ENCODE measurements at places on chromosomes 3 and 15.

DNA sequence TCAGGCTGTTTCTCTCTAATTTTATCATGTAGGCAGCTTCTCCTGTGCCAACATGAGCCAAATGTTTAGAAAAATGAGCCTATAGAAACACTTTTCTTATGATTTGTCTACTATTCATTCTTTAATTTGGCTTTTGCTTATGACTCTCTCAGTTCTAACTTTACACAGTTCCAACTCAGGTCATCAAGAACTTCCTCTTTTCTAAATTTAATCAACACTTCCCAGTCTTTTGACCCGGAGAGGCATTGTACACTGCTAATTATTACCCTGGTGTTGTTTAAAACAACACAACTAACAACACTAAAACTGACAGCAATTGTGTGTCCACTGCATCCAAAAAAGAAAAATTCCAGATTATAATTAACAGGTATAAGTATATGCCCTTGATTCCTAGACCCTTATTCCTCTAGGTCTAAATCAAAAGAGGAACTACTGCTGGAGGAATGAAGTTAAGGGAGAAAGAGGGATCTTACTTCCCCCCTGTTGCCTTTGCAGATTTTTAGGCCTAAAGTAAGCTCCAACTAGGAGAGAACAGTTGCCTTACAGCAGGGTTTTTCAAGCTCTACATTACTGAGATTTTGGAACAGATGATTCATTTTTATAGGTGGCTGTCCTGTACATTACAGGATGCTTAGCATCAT is 332.2 kb upstream of the GOLIM4 start:
- no peak for DNase-seq

GRCh38 chr3:166889241-166889640 is 490.9 kb downstream of the ZBBX start:
- no peak for DNase-seq

- DNase-seq = no peak
These were observed 155.6 kb upstream of the DPH6 start for GRCh38 chr15:35701402-35702046.

DNA sequence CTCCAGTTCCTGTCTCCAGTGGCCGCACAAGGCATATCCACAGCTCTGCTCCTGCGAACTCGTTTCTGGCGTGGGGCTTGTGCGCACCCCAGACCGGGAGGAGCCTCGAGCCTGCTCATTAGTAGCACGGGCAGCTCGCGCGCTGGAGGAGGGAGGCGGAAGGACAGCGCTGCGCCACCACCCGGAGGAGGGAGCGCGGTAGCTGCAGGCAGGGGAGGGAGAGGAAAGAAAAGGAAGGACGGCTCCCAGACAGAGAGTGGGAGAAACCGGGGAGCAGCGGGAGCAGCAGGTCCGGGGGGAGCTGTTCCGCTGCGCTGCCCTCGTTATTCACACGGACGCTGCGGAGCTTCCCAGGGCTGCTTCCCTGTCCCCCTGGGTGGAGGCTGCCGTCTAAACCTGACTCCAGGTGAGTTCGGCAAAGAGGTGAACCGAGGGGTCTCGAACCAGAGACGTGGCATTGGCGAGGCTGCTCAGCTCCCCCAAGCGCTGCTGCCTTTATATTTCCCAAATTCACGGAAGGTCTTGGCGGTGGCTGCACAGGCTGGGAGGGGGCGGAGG is 121.3 kb upstream of the ZNF717 start:
- no peak for DNase-seq

DNA sequence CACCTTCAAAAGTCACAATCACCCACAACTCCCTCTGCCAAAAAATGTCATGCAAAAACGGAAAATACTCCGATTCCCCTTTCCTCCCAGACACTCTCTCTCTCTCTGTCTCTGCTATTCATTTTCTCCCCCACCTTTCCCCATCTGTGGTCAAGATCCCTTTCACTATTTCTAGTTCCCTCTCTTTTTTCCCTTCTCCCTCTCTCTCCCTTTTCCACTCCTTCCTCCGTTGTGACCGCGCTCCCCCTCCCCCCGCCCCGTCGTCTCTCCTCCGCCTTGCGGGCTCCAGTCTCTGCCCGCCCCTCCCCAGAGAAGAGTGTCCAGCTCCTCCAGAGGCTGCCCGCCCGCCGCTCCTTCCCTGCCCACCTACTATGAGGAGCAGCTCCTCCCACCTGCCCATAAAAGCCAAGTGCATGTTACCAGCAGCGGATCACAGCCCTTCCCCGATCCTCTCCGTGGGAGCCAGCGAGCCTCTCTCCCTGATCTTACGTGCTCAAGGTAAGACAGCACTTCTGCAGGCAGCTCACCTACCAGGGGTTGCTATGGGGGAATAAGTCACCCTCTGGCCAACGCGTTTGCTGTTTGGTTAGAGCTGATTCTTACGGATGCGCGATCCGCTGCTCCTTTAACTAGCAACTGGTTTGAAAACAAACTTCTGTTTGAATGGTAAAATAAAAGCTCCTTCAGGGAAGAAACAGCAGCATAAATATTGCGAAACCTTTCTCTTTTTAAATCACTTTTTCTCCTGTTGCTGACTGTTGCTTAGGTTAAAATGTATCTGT is at the start of gene COL8A1:
COL8A1 (plus strand) TSS at position 428 of the 782 bp plus-strand sequence. CDS start 152,089 bp downstream, outside the sequence.
- DNase-seq = no peak

All from stimulated activated CD8-positive, alpha-beta memory T cell treated with anti-CD3 and anti-CD28 coated beads, Interleukin-7, amount 100 ng/mL, for 48 hours (primary cell).